ENCODE measurements at places on chromosomes 4 and X. TPM values are rescaled to one million over a fixed set of nuclear protein-coding genes. Genes with fewer than 3 reads are reported as not detected.

LINC00632 gene
- total RNA-seq: 9.8 TPM

NDNF gene
- 0.55 TPM for total RNA-seq

TEC gene
- 1.3 TPM for total RNA-seq

CA5B gene
- total RNA-seq: 9.8 TPM

TEX13C gene
- not detected for total RNA-seq

CXCL6 gene
- total RNA-seq: 1.1 TPM

SPATA18 gene
- total RNA-seq: 4.4 TPM

GRK4 gene
- total RNA-seq: 4.1 TPM

SAGE1 gene
- total RNA-seq: not detected

NDP gene
- total RNA-seq: 0.87 TPM

GPR50 gene
- total RNA-seq: not detected

GSX2 gene
- 0.12 TPM for total RNA-seq

ARSJ gene
- total RNA-seq: 40.9 TPM

RGN gene
- total RNA-seq: 2.9 TPM

SATL1 gene
- under 0.01 TPM for total RNA-seq

AVPR2 gene
- total RNA-seq: not detected

PAGE5 gene
- total RNA-seq: not detected

FAM47E gene
- under 0.01 TPM for total RNA-seq

GRXCR1 gene
- total RNA-seq: not detected

CTBP1 gene
- total RNA-seq: 322 TPM

TLR10 gene
- total RNA-seq: not detected

CPZ gene
- 0.66 TPM for total RNA-seq

CYTL1 gene
- total RNA-seq: 0.12 TPM

FOXP3 gene
- not detected for total RNA-seq
